ENCODE measurements at places on chromosomes 1 and 21.
A peak's percentile ranks its signal among the peaks of the same experiment; 100 is the strongest.

- DNase-seq: no peak
Observed at GRCh38 chr1:24878045-24878444, 52.0 kb downstream of the RUNX3 start.

GRCh38 chr1:111141245-111142220 is 1.5 kb downstream of the CEPT1 start:
- no peak for DNase-seq

DNA sequence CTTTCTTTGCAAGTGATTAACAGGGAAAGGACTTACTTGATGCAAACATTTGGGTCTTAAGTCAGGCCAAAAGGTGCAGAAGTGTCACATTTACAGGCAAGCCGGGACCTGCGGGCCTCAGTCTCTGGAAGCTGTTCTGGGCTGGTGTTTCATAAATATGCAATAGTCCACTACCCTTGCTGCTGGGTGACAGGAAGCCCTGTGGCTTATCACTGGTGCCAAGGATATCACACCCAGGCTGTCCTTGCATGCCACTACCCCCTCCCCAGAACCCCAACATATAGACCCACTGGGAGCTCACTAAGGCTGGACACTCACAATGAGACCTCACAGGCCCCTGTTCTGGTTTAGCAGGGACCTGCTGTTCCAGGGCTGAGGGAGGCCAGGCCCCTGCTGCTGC is 3.4 kb upstream of the LEFTY2 start:
- DNase-seq: no peak

GRCh38 chr1:40732756-40733301 is 41.3 kb downstream of the NFYC start:
- DNase-seq: peak; percentile 26

- DNase-seq: no peak
Observed at GRCh38 chr1:29889776-29890175, 653.5 kb downstream of the PTPRU start.

DNA sequence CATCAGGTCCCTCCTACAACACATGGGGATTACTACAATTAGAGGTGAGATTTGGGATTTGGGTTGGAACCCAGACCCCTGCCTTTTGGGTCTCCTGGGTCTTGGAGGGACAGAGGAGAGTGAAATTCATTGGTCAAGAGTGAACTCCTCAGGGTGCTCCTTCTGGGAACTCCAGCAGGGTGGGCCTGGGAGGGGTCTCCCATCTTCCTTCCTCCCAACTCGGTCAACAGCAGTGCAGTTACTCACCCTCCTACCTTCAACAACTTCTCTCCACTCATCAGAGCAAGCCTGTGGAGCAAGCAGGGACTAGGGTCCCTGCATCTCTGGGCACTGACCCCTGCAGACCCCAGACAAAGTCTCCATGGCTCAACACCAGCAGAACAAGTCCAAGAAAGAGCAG is 89.3 kb upstream of the TMPRSS2 start:
- DNase-seq: no peak

GRCh38 chr1:51818487-51818886 is 60.0 kb downstream of the NRDC start:
- no peak for DNase-seq

GRCh38 chr1:217026531-217026930 is 303.3 kb upstream of the ESRRG start:
- DNase-seq: no peak

DNA sequence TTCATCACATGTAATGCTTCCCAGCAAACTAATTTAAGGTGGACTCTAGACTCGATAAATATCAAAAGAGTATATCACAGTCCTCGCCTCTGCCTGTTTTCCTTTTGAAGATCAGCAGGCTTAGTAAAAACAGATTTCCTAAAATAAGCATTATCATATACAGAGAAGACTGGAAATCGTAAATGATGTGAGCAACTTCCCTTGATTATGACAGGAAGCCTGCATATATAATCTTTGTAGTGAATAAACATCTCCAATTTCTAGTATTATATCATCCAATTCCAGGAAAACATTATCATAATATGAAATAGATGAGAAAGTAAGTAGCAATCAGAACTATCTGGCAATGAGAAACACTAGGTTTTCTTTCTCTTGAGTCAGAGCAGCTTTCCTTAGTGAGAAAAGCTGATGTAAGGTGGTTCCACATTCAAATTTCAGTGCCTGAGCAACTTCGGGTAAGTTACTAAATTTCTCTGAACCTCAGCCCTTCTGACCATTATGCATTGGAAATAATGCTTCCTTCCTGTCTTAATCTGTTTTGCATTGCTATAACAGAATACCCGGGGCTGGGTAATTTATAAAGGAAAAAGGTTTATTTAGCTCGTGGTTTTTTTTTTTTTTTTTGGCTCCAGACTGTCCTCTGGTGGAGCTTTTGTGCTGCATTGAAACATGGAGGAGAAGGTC is 12.6 kb upstream of the POU2F1 start:
- DNase-seq: no peak

GRCh38 chr1:209505044-209505443 is 78.5 kb upstream of the CAMK1G start:
- DNase-seq: peak; percentile 2

- DNase-seq: no peak
Observed at GRCh38 chr1:206760590-206760989, 10.0 kb upstream of the IL19 start.

DNA sequence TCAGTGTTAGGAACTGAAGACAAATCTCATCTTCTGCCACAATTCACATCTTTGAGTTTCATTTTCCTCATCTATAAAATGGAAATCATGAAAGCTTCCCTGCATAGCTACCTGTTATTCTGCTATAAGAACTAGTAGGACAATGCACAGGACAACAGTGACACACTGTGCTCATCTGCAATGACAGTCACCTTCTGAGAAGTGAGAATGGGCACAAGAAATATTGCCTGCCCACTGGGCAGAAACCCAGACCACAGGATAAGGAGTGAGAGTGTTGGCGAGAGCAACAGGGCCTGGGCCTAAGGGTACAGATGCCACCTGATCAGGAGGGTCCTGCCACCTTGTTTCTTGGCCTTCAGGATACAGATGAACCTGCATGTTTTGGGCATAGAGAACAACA is 23.3 kb upstream of the ARTN start:
- no peak for DNase-seq

- no peak for DNase-seq
Observed at GRCh38 chr1:59384443-59384842, 87.5 kb downstream of the FGGY start.

GRCh38 chr21:32682696-32683474 is 44.9 kb downstream of the SYNJ1 start:
- DNase-seq: no peak

GRCh38 chr1:159122005-159122621 is 45.5 kb upstream of the AIM2 start:
- peak; percentile 9 for DNase-seq

- peak; percentile 79 for DNase-seq
Observed at GRCh38 chr1:32353886-32354570, 8.3 kb downstream of the FAM229A start.

- DNase-seq: no peak
Observed at GRCh38 chr1:210340311-210340710, 11.6 kb downstream of the HHAT start.

- DNase-seq: peak; percentile 64
Observed at GRCh38 chr1:30879126-30879786, 29.3 kb downstream of the SDC3 start.

GRCh38 chr1:40625076-40625475 is 40.4 kb downstream of the RIMS3 start:
- no peak for DNase-seq

GRCh38 chr1:48688102-48688760 is 88.5 kb downstream of the BEND5 start:
- peak; percentile 3 for DNase-seq

GRCh38 chr21:28636752-28637691 is 355.7 kb downstream of the LTN1 start:
- DNase-seq: peak; percentile 14

GRCh38 chr1:243848858-243849420 is 1.1 kb downstream of the AKT3 start:
- peak; percentile 82 for DNase-seq

- DNase-seq: peak; percentile 12
Observed at GRCh38 chr1:116825207-116825719, 71.0 kb downstream of the CD2 start.

- DNase-seq: no peak
Observed at GRCh38 chr1:207910591-207911354, at the start of gene CD34. CD34 (minus strand) TSS chr1:207911125; CDS start chr1:207911080, 45 bp downstream.

- DNase-seq: no peak
Observed at GRCh38 chr1:205028924-205029323, 14.1 kb upstream of the CNTN2 start.

- no peak for DNase-seq
Observed at GRCh38 chr1:9269078-9269501, 23.6 kb upstream of the SPSB1 start.

- no peak for DNase-seq
Observed at GRCh38 chr1:237108297-237109040, 66.5 kb downstream of the RYR2 start.

DNA sequence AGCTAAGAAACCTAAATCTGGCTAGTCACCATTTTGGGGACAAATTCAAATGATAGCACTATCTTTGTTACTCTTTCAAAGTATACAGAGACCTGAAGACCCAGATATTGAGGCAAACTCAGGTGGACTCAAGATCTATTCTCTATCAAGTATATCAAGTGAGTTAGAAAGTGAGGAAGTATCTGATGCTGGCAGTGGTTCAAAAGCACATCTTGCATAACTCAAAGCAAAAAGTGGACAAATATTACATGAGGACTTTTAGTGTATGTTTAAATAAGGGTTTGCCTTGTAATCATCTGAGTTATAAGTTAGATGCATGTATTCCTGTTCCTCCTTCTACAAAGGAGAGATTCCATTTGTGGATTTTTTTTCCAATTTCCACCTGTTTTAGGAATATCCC is 338.4 kb downstream of the DISC1 start:
- no peak for DNase-seq

- peak; percentile 16 for DNase-seq
Observed at GRCh38 chr1:75811211-75811981, 14.7 kb downstream of the MSH4 start.

DNA sequence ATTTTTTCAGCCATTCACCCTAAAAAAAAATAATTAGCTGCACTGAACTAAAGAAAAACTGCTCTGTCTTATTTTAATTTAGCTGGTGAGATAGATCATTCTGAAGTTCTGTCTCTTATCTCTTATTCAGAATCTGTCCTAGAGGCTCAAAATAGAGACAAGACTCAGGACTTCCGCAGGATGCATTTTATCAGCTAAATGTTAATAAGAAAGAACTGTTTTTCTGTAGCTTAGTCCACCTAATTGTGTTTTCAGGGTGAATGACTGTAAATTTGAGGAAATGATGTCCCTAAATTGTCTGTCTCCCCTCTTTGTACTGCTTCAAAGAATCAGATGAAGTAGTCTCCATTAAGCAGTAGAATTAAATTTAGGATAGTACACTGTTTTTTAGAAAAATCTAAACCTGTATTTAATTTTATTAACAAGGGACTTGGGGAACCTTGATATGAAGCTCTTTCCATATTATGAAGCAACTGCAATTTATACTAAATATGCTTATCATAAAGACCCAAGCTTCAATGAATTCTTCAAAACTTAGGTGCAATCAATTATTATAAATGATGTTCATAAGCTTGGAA is 671.9 kb downstream of the RWDD3 start:
- no peak for DNase-seq

GRCh38 chr1:64917907-64918306 is 48.4 kb downstream of the JAK1 start:
- no peak for DNase-seq

DNA sequence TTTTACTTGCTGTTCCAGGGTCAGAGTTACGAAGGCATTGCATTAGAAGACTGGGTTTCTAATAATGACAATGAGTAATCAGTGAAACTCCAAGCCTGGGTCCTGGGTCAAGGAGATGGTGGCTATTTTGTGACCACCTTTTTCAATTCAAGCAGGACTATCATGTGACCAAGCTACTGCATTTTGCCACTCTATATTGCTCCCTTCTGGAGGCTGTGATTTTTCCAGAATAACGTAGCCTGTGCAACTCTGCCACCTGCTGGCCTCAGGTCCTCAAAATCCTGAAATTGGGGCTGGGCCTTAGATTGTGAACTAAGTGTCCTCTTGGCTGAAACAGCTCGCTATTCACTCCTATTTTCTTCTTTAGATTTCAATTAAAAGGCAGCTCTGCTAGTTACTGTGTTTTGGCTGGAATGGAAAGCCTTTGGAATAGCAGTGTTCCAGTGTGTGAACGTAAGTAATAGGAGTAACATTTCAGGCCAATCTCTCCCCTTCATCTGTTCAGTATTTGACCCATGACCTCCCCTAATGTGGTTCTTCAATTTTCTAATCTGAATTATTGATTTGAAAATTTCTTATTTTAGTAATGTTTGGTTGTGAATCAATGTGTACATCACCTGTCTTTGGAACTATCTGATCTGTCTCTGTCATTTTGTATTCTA is 52.9 kb upstream of the CD46 start:
- DNase-seq: peak; percentile 70
